ENCODE measurements at places on chromosomes 13 and 19.

DNA sequence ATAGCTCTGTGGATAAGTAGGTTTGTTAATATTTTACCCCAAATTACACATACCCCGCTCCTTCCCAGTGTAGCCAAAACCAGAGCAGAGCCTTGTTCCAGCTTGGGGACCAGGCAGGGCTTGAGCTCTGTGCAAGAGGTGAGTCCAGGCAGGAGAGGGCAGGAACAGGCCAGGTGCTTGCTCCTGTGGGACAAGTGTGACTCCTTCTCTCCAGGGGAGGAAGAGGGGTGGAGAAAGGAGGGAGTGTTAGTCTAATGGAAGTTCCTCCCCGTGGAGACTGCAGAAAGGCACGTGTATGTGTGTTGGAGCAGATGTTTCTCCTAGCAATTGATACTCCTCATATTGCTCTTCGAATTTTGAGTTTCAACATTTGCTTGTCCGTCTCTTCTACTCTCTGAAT lies 201.0 kb downstream of the FGF9 start:
- DNase-seq, result no peak

GRCh38 chr13:104577071-104577815 lies 1511.0 kb upstream of the SLC10A2 start:
- DNase-seq, result no peak

DNA sequence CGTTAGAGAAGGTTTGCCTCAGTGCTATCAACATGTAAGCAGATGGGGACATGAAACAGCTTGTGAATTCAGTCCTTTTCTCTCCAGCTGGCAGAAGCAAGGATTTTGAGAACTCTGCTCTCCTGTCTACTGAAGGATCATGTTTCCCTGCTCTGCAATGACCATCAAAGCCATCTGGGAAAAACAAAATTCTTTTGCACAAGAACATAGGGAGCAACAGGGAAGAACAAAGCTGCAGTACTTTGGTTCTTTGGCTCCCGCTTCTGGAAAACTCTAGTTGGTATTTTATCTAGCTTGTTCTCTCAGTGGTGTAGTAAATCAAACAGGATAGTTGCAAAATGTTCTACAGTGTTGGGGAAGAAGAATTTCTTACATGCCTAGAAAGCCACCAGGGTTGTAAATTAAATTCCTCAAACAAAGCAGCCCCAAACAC lies 270.4 kb downstream of the ENOX1 start:
- no peak for DNase-seq

DNA sequence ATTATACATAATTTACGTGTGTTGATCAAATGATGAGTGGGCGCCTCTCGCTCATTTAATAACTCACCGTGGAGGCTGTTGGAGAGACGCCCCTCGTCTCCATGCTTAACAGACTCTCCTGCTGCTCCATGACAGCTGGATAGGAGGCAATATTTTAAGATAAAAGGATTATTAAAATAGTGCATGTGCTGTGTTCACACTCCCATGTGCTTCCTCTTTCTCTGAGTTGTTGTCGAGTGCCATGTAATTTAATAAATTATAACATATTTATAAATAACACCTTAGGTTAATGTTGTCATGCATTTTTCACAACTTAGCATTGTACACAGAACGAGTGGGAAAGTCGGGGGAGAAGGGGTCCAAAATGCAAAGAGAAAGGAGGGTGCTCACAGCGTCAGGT lies 161.4 kb upstream of the TSHZ3 start:
- no peak for DNase-seq

- no peak for DNase-seq
Observed at GRCh38 chr13:91426913-91427312, 28.5 kb downstream of the GPC5 start.

- DNase-seq, result no peak
Observed at GRCh38 chr13:60837806-60838205, 440.8 kb downstream of the TDRD3 start.

- no peak for DNase-seq
Observed at GRCh38 chr19:13115936-13116281, 631 bp downstream of the TRMT1 start.

DNA sequence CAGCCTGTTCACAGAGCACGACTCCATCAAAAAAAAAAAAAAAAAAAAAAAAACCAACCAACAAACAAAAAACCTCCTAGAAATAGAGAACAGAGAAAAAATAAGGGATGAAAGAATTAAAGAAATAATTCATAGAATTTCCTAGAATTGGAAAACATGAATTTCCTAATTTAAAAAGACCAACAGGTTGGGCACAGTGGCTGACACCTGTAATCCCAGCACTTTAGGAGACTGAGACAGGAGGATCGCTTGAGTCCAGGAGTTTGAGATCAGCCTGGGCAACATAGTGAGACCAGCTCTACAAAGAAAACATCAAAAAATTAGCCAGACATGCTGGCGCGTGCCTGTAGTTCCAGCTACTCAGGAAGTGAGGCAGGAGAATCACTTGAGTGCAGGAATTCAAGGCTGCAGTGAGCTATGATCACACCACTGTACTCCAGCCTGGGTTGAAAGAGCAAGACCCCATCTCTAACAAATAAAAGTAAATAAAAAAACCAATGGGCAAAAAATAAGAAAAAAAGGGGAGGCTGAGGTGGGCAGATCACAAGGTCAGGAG lies 6.5 kb downstream of the SPART start:
- DNase-seq, result no peak

GRCh38 chr13:111901267-111901915 lies 165.6 kb upstream of the SOX1 start:
- DNase-seq, result peak; percentile 30

DNA sequence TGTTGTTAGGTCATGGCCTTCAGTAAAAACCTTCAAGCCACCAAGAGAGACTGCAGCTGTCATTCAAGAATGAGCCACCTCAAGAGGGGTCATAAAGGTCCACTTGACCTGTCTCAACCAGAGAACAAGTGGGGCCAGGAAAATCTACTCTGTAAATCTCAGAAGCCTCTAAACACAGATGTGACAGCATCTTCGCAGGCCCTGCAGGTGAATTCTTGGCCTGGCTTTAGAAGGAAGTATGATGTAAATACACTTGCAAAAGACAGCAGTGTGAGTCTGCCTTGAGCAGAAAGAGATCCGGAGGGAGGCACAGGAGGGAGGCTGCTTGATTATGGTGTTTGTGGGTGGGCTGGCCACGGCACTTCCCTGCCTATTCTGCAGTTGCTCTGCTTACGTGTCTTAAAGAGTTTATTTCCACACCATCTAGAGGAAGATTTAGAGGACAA lies 1082.9 kb downstream of the UQCRFS1 start:
- DNase-seq, result no peak

DNA sequence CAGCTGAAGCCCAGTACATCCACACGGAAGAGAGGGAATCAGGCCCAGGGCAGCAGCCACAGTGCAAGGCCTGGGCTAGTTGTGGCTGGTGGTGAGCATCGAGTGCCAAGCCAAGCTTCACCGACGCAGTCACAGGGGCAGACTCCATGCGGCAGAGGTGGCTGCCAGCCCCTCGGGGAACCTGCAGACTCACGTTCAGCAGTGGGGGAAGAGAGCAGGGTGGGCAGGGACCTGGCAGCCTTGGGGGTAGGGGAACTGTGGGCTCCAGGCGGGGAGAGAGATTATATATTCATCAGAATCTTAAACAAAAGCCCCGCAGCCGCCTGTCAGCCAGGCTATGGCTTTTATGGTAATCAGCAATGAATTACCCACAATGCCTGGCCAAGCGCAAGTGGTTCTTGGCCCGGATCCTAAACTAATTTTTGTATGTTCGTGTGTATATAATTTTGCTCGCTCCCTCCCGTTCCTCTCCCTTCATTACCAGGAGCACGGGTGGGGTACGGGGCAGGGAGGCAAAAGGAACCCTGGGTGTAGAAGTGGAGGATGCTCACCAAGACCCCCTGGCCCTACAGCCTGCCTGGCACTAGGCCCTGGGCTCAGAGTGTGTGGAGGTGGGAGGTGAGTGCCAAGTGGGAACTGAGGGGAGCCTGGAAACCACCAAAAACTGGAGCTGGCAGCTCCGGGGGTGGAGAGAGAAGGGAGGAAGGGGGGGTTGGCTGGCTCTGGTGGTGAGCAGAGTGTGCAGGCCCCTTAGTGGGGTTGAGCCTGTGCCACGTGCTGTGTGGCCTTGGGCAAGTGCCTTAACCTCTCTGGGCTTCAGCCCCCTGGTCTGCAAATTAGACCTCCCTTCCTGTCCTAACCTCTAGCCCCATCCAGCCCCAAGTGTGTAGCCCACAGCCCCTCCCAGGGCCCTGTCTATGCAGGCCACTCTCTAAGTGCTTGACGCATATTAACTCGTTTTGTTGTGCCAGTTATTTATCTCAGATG lies 31.9 kb downstream of the PTPRS start:
- DNase-seq, result no peak

DNA sequence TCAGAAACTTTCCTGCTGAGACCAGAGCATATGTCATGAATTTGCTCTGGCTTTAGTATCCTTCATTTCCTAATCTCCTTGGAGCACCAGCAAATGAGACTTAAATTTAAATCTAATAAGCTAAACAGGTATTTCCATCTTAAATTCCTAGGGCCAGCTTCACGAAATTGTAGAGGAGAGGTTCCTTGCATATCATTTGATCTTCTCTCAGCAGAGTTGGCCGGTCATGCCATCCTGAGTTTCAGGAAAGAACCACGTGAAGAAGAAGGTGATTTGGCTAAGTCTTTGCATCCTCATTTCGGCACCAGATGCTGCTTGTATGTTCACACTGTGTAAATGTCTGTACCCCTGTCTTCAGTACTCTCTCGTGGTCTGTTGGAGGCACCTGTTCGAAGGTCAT lies 370.4 kb upstream of the NBEA start:
- DNase-seq, result no peak

DNA sequence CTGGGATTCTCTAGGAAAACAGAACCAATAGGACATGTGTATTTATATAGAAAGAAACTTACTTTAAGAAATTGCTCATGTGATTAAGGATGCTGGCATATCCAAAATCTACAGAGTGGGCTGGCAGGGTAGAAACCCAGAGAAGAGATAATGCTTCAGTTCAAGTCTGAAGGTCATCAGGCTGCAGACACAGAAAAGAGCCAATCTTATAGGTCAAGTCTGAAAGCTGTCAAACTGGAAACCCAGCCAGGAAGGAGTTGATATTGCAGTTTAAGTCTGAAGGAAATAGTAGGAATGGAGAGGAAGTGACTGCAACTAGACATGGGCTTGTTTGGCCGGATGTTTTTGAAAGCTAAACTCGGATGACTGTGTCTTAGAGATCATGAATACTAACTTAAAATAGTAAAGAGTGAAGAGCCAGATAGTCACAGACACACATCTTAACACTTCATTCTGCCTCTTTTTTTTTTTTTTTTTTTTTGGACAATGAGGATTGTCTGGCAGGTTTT lies 125.3 kb upstream of the GPC6 start:
- DNase-seq, result no peak

DNA sequence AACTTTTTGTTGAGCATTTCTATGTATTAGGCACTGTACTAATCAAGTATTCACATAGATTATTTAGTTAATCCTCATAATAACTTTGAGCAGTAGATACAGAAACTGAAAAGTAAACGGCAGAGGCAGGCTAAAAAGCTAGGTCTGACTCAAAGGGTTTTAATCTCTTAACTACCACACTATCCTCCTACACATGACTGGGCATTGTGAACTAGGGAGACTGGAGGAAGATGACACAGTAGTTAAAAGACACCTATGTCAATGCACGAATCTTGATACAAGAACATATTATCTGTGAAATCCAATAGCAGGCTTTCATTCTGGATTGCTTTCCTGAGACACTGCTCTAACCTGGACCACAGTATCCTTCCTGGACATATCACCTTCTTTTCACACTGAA lies 36.3 kb downstream of the MICU2 start:
- DNase-seq, result no peak

GRCh38 chr19:4365341-4365740 lies 22.0 kb downstream of the MPND start:
- DNase-seq, result no peak

DNA sequence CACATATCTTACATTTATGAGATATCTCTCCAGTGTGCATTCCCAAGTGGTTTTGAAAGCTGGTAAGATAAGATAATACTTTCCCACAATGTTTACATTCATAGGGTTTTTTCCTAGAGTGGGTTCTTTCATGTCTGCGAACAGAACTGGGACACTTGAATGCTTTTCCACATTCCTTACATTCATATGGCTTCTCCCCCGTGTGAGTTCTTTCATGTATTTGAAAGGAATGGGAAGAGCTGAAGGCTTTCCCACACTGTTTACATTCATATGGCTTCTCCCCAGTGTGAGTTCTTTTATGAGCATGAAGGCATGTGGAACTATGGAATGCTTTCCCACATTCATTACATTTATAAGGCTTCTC lies 19.7 kb downstream of the ZNF433 start:
- DNase-seq, result no peak

GRCh38 chr13:56789527-56789926 lies 351.2 kb upstream of the PRR20A start:
- no peak for DNase-seq

DNA sequence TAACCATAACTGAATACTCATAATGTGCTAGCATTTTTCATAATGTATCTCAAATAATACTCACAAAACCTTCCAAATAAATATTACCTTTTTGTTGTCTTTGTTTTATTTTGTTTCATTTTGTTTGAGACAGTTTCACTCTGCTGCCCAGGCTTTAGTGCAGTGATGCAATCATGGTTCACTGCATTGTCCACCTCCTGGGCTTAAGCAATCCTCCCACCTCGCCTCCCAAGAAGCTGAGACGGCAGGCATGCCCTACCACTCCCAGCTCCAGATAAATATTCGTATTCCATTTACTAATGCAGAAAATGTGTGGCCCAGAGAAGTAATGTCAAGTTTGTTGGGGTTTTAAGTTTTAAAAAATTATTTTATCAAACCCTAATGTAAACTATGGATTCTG lies 739.1 kb downstream of the GPC5 start:
- no peak for DNase-seq

- no peak for DNase-seq
Observed at GRCh38 chr13:109213714-109214113, 572.7 kb downstream of the IRS2 start.

GRCh38 chr13:45527699-45528462 lies 63.1 kb downstream of the COG3 start:
- DNase-seq, result no peak

GRCh38 chr19:48650974-48651682 lies 5.1 kb upstream of the CA11 start:
- no peak for DNase-seq

DNA sequence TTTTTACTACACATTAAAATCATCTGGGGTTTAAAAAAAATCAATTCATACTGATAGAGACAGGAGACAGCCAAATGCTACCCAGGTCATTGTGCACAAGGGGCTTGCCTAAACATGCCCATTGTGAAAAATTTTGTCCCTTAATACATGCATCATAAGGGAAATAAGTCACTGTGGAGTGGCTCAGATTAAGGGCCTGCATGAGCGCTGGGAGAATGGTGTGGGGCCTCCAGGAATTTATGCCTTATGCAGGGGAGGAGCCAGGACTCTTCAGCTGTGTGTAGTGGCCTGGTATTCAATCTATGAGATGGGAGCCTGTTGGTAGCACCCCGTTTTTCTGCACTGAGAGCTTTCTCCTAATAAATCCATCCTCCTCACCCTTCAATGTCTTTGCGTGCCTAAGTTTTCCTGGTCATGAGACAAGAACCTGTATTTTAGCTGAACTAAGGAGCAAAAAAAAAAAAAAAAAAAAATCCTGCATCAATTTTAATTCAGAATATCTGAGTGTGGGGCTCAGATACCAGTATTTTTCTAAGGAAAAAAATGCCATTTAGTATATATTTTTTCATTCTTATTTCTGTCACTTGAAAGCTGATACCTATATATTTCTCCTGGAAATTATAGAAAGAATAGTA lies 997.6 kb upstream of the ATXN8OS start:
- no peak for DNase-seq
